ENCODE measurements at places on chromosomes 12 and 14.

DNA sequence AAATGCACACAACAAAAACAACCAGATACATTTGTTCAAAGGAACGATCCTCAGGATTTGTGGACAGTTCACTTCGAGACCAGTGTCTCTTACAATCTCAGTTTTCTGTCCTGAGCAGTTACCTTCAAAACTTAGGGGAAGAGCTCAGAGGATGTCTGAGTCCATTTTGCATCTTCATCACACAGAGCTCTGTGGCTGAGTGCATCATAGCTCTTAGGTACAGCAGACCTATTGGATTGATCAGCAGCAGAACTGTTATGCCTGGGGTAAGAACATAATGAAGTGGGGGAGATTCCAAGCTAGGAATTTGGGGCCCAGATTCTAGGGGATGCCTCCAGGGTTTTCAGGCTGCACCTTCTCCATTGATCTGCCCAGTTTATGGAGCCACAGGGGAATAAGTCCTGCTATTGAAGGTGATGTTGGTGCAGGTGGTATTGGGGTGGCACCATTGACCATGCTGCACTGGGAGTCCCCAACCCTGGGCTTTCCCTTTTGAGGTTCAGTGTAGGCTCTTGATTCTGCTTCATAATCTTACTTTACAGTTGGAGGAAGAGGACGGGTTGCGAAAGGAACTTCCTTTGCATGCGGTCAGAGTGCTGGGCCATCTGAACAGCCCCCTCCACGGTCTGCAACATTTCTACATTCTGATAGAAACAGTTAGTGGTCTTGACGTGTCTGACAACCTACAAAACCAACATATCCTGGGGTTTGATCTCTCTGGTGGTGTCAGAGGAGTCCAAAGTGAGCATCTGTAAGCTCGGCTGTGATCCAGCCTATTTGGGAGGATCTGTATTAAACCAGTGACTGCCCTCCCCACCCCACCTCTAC is 112.8 kb downstream of the CHST11 start:
- DNase-seq: peak; percentile 68

GRCh38 chr12:7749442-7749841 is 2.3 kb upstream of the CLEC4C start:
- DNase-seq: no peak

- DNase-seq: no peak
These were observed 231.5 kb downstream of the NUBPL start for GRCh38 chr14:31792726-31793125.

DNA sequence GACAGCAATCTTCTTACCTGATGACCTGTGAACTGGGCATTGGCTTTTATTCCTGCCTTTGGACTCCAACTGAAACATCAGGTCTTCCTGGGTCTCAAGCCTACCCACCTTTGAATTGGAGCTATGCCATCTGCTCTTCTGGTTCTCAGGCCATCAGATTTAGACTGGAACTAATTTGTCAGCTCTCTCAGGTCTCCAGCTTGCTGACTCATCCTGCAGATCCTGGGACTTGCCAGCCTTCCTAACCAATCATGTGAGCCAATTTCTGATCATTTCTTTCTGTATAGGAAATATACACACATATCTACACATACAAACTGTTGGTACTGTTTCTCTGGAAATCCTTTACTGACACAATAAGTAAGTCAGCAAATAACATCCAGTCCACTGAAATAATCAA is 65.3 kb upstream of the TSPAN8 start:
- peak; percentile 36 for DNase-seq

- DNase-seq: no peak
These were observed 150.7 kb upstream of the C14orf180 start for GRCh38 chr14:104428860-104429259.

DNA sequence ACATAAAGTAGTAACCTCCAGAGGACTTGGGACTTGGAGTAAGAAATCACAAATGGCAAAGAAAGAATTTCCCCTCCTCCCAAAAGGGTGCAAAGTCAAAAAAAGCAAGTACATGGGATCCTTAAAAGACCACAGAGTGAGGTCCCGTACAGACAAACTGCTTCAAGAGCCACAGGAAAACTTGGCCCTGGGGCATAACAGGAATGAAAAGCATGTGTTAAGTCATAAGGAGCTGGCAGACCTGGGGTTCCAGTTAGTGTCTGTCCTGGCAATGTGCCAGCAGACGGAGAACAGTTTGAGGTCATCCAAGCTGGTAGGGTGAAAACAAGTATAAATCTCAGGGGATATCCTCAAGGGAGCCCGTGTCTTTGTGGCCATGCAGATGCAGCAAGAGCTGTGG is 73.2 kb downstream of the HSD17B6 start:
- DNase-seq: no peak

DNA sequence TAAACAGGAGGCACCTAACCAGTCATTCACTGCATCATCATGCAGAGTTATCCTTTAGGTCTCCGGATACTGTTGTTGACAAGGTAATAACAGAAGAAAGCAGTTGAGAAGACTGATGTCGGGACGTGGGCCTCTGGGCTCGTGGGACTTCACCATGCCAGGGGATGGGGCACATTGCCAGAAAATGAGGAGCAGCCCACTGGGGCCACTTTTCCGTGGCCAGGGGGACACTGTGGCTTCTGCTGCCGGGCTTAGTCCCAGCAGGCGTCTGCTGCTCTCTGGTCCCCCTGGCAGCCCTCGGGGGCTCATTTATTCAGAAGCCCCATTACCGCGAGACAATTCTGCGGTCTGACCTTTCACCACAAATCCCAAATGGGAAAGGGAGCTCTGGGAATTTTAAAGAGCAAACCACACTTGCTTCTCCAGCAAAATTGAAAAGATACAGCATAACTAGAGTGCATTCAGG is 201.2 kb downstream of the DAD1 start:
- DNase-seq: no peak

GRCh38 chr14:92121207-92121669 is 268 bp downstream of the NDUFB1 start:
- peak; percentile 57 for DNase-seq

- no peak for DNase-seq
These were observed 13.7 kb downstream of the TXNDC16 start for GRCh38 chr14:52538623-52539022.

- DNase-seq: no peak
These were observed 65.9 kb downstream of the WDR20 start for GRCh38 chr14:102205560-102205959.

GRCh38 chr12:120196363-120196762 is 1.8 kb upstream of the GCN1 start:
- peak; percentile 53 for DNase-seq

DNA sequence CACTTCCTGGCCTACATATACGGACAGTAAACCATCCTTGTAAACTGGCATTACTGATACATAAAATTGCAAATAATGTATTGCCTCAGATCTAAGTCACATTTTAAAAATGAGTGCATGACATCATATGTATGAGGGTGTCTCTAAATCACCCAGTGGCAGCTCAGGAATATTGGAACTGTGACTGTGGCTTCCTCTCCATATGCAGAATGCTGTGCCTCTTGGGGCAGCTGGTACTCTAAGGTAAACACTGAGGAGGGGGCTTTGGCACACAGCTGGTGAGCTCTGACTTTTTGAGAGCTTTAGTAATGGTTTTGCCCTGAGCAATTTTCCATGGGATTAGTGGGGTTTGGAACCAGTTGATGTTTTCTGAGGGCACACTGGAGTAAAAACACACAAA is 263.7 kb downstream of the BMP4 start:
- no peak for DNase-seq

- peak; percentile 51 for DNase-seq
These were observed at the start of gene RIN3 for GRCh38 chr14:92513204-92513965. TSS of gene RIN3 (plus strand) at chr14:92513781. CDS start at chr14:92513933, 152 bp downstream.

DNA sequence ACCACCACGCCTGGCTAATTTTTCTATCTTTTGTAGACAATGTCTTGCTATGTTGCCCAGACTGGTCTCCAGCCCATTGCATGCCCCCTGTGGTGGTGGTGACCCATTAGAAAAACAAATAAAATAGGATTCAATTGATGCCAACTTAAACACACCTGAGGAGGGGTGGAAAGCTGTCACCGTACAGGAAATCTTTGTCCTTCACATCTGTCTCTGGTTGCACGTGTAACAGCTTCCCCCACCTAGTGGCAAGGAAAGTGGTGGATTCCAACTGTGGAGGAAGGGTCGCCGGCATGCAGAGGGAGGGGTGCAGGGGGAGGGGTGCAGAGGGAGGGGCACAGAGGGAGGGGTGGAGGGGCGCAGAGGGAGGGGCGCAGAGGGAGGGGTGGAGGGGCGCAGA is 26.1 kb upstream of the GPR68 start:
- DNase-seq: no peak
